Vagina (tissue), 2 donors: ENCODE measurements at places on chromosomes 2 and 18.
A peak's percentile ranks its signal among the peaks of the same experiment; 100 is the strongest.

GRCh38 chr2:127678991-127679390 is 3.7 kb upstream of the LIMS2 start:
- peak; percentile 42 for DNase-seq

- no peak for DNase-seq
Measured at GRCh38 chr18:78242254-78242643, 737.4 kb upstream of the SALL3 start.

GRCh38 chr2:8633735-8634313 is 48.0 kb upstream of the ID2 start:
- no peak for DNase-seq

DNA sequence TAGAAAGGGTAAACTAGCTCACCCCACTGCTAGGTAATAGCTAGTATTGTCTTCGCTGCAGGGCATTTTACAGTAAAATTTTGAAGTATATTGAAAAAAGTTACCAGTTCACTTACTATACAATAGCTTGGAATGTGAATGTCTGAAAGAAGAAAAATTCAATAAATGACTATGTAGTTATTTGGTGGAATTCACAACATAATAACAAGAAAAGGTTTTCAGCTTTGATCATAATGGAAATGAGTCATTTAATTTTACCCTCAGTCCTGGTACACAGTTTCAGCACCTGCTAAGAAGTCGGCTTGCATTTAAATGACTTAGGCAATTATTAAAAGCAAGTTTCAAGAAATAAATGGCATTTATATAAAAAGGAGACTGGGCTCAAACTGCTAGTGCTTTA is 90.4 kb downstream of the NUP35 start:
- DNase-seq: no peak

- DNase-seq: no peak
Measured at GRCh38 chr2:2747797-2748301, 416.8 kb upstream of the MYT1L start.

DNA sequence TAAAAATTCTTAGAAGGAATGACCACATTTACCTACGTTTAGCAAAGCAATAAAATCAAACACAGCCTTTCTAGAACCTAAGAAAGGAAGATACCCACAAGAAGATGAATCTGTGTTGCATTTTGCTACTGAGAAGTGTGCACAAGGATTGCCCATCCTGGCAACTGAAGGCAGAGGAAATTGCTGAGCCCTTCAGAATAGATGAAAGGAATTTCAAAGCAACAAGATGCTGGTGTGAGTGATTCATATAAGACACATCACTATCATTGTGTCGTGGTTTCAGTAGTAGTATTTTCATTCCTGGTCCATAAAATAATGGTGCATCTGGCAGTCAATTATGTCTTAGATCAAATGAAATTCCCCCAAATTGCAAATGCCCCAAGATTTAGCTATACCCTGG is 48.4 kb upstream of the ANKRD44 start:
- no peak for DNase-seq

DNA sequence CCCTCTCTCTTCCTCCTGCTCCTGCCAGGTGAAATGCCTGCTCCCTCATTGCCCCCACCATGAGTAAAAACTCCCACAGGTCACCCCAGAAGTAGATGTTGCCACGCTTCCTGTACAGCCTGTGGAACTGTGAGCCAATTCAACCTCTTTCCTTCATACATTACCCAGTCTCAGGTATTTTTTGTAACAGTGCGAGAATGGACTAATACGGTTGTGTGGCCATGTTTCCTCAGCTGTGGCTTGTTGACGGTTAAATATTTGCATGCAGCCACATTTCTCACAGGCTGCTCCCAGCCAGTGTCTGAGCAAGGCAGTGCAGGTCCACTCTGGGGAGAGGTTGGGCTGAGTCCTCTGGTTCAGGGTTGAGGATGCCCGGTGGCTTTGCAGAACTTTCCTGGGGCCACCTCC is 27.8 kb upstream of the COPS8 start:
- DNase-seq: peak; percentile 56

DNA sequence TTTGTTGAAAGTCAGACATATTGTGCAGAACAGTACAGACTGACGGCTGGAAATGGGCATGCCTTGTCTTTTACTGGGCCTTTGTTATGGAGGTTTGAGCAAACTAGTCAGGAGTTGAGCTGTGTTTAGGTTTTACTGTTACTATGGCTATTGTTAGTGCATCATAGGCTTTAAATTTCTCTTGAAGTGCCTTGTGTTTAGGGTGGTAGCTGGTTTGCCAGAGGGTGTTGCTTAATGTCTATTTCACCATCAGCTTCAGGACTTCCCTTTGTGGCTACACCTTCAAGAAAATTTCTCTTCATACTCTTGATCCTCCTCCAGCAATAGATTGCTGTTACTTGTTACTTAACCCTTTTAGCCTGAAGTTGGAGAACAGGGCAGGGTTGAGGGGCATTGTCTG is 104.6 kb downstream of the CAPN13 start:
- DNase-seq: no peak

DNA sequence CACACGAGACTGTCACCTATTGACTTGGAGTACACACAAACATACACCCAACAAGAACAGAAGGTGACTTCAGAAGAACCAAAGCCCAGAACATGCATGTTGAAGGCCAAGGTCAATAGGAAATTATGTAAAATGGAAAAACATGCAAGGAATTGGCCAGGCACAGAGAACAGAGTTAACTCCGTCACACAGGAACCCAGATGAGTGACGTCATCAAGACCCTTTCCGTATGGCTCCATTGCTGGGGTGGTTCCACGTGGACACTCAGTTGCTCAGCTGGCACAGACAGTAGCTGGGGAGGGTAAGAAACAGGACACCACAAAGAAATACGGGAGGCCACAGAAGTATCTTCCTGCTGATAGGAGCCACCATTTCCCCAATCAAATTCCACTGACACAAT is 18.4 kb downstream of the SOX11 start:
- DNase-seq: no peak

DNA sequence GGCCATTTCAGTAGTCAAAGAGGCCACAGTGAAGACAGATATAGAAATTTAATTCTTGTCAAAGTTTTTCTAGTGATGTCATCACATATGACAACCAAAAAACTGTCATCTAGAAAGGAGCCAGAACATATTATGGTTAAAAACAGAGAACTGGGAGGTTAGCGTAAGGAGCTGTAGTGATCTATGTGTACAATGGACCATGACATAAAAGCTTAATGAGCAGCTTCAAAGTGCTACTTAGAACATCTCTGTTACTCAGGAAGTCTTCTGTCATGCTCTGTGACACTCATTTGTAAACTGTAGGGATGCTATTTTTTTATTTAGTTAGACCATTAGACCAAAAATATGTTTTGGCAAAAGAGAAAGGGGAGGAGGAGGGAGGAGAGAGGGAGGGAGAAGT is 57.3 kb downstream of the CMPK2 start:
- DNase-seq: no peak

- no peak for DNase-seq
Measured at GRCh38 chr2:74562126-74562775, 7.7 kb downstream of the DOK1 start.

DNA sequence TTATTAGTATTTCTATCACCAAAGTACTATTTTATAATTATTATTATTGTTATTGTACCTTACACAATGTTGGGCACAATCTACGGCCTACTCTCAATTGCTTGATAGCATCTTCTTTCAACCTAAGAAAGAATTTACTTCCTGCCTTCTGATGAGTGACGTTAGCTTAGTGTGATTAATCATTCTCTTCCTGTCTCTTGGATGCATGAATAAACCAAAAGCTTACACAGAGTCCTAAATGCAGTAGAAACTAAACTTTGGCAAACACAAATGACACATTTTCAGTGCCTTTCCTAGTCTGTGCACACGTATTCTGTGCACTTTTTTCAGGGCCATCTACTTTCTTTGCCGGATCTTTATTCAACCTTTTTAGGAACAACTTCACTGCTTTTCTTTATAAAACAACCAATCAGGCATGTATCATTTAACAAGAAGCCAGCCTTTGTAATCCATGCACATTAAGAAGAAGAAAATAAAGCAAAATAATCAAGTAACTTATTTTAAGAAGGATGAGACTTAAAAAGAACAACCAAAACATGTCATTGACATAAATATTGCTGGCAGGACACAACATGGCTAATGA is 19.1 kb downstream of the TRAK2 start:
- DNase-seq: no peak

- DNase-seq: no peak
Measured at GRCh38 chr2:174969091-174969734, 36.0 kb downstream of the CHN1 start.
